Activated naive CD4-positive, alpha-beta T cell treated with anti-CD3 and anti-CD28 coated beads, Interleukin-2, amount 50 U/mL, for 72 hours (primary cell): ENCODE measurements at places on chromosomes 2 and 18. TPM values are rescaled to one million over a fixed set of nuclear protein-coding genes. Genes with fewer than 3 reads are reported as not detected.

GRCh38 chr2:209526561-209526960 lies 102.7 kb downstream of the MAP2 start:
- no peak for DNase-seq

DNA sequence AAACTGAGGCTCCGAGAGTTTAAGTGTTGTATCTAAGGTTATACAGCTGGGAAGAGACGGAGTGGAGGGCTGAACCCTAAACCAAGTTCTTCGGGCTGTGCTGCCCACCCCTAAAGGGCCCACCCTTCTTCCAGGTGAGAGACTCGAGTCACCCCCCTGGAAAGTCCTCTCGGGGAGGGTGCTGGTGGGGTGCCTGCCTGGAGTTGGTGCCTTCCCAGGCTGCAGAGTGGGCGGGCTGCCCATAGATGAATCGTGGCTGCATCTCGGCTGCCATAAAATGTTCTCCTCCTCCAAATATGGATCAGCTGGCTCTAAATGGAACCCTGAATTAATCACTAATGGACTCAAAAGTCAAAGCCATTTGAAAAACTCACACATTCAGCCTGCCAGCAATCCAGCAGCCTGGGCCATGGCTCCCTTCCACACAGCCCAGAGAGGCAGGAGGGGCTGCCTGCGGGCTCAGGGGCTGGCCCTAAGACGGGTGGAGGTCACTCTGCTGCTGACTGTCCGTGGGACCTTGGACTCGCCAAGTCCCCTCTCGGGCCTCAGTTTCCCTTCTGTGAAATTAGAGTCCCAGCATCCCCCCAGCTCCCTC lies 7.7 kb downstream of the CIB4 start:
- DNase-seq: no peak

- no peak for DNase-seq
Observed at GRCh38 chr18:79786786-79787526, 10.8 kb upstream of the KCNG2 start.

GRCh38 chr2:237132799-237133198 lies 47.1 kb downstream of the COPS8 start:
- no peak for DNase-seq

Gene TYMS
- total RNA-seq: 378 TPM

Gene REG3A
- total RNA-seq: not detected

DNA sequence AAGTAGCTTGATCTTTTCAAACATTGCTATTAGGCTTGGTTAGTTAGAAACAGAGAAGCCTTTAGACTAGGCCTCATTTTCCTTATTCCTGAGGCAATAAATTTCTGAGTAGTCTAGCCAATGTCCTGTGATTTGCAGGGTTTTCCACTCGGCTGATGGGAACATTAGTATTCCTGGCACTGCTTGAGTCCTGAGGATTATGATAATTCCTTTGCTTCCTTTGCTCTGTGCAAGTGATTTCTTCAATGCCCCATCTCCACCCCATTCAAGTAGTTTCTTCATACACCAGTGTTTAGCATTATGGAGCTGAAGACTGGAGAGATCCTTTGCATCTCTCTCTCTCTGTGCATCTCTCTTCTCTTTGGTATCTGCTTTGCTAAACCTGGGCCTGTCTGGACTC lies 14.3 kb upstream of the SLC4A10 start:
- no peak for DNase-seq

Gene KYNU
- not detected for total RNA-seq
